ENCODE measurements at places on chromosomes 7 and 10.

GRCh38 chr7:34501156-34501555 is 156.9 kb upstream of the NPSR1 start:
- no peak for DNase-seq

DNA sequence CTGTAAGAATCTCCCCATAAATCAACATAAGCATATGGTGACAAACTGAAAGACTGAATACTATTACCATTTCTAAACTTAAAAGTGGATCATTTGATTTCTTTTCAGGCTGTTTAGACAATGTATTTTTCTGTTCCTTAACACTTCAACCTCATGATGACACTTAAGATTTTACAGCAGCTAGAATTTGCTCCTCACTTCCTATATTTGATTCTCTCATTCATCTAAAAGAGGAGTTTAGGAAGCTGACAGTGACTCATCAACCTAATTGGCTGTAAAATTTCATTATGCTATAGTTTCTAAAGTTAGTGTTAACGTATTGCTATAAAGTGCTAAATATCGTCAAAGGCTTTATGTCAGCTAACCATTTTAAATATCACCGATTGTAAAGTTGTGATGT is 478.7 kb downstream of the GRM8 start:
- DNase-seq = no peak

DNA sequence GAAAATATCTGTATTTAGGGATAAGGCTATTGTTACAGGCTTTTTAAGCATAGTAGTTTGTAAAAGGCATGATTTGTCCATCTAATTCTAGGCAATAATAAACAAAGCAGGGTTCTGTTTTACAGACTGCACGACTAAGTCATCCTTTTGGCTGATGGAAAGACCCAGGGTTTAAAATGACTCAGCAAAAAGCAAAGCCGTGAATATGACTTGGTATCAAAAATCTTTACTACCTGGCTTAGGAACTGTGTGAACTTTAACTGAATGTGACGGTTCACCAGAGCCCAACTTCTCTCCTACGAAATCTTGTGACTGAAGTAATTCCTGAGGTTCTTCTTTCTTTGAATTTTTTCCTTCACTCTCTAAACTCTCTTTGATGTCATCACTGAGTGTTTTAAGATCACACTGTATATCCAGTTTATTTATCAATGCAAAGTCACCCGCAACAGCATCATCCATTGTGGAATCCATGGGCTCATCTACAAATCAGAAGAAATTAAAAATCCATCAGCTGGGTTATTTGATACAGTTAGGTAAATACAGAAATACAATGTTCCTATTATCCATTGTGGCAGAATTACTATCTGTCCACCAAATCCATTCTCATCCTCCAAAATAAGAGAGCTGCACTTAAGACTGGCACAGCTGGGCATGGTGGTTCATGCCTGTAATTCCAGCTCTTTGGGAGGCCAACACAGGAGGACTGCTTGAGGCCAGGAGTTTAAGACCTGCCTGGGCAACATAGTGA is 17.0 kb downstream of the ATE1 start:
- DNase-seq = no peak

- no peak for DNase-seq
These were observed 48.8 kb upstream of the PSAP start for GRCh38 chr10:71899665-71900412.

GRCh38 chr10:19730907-19731217 is 85.4 kb upstream of the PLXDC2 start:
- no peak for DNase-seq

DNA sequence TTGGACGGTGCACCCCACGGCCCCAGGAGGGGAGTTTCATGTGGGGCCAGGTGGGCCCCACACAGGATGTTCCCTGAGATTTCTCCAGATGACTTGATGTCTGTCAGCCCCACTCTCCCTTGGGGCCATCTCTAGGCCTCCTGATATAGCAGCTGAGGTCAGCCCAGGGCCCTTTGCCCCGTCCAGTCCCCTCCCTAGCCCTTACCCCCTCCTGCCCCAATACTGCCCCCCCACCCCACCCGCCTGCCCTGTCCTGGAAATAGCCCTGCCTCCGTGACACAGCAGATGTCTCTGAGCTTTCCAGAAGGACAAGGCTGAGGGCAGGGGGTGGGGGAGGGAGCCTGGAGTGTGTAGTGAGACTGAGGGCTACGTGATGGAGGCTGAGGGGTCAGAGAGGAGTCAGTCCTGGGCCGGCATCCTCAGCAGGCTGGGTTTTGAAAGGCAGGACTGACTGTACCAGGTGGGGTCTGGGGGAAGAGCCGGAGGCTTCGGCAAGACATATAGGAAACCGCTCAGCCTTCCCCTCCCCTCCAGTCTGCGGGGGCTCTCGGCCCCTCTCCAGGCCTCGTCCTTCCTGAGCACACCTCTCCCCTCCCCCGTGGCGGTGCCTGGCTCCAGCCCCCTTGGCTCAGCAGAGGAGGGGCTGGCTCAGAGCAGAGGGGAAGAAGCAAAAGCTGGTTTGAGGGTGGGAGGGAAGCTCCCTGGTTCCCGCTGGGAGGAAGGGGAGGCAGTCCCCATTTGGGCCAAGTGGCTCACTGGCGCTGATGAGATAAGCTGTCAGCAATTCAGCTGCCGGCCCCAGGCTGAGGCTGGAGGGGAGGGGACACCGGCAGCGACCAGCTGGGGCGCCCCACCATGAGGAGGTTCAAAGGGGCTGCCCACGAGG is 2.0 kb downstream of the FLNC start:
- DNase-seq = no peak

- DNase-seq = no peak
These were observed 80.4 kb upstream of the GARIN1A start for GRCh38 chr7:128591705-128592104.

DNA sequence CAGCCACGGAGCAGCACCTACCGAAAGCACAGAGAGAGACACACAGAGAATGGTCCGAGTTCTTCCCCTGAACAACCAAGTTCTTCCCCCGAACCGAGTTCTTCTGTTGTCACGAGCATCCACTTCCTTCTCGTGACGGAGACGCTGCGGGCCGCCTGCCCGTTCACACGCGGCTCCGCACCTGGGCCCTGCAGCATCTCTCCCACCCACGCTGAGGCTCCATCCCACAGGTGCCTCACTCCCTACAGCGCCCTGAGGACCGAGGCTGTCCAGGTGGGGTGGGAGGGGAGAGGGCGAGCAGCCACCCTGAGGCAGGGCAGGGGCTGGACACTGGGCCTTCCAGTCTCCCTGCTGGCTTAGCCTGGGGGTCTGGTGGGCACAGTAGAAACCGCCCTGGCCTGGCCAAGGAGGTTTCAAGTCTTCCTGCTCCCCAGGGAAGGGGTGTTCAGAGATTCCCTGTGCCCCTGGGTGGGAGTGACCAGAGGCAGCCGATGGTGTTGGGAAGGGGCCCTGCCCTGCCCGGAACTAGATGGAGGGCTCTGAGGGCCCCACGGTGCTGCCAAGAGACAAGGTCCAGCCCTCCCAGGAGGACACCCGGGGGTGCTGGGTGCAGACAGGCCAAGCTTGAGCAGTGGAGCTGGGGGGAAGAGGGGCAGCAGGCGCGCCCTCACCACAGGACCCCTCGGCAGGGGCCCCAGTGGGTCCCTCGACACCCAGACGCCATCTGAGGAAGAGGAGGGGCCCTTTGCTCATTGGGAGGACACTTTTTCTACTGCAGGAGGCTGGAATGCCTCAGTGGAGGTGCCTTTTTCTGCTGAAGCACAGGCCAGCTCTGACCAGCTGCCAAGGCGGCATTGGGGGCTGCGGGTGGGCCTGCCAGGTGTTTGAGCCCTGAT is 5.2 kb upstream of the NKX6-2 start:
- DNase-seq = no peak

DNA sequence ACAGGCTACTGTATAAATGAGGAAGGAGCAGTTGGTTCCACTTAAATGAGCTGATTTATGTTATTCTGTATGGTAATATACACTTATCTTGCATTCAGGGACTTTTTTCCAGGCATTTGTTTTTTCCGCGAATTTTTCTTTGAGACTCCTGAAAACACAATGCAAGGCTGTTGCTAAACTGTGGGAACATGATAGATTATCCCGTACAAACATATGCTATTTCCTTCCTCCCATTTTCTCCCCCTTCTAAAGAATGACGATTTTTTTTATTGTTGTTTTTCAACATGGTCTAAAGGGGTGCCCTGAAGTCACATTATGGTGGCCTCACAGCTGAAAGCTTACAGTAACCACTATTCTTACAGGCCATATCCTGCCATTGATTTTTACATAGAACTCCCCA is 523.9 kb upstream of the NRP1 start:
- no peak for DNase-seq

DNA sequence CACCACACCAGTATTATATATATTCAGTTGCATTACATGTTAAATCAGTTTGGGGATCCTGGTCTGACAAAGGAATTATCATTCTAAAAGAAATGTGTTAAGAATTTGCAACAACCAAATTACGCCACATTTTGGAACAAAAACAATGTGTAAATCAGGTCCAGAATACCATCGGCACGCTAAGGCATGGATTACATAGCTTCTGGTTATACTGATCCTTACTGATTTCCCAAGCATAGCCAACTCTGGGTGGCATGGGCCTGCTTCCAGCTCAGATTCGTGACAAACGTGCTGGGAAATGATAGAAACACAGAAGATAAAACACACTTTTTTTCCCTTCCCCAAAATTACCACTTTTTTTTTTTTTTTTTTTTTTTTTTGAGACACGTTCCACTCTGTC is 660.0 kb downstream of the SORCS1 start:
- DNase-seq = no peak

Measured in SK-N-MC (cell line).